ENCODE measurements at places on chromosomes 5 and 9.

DNA sequence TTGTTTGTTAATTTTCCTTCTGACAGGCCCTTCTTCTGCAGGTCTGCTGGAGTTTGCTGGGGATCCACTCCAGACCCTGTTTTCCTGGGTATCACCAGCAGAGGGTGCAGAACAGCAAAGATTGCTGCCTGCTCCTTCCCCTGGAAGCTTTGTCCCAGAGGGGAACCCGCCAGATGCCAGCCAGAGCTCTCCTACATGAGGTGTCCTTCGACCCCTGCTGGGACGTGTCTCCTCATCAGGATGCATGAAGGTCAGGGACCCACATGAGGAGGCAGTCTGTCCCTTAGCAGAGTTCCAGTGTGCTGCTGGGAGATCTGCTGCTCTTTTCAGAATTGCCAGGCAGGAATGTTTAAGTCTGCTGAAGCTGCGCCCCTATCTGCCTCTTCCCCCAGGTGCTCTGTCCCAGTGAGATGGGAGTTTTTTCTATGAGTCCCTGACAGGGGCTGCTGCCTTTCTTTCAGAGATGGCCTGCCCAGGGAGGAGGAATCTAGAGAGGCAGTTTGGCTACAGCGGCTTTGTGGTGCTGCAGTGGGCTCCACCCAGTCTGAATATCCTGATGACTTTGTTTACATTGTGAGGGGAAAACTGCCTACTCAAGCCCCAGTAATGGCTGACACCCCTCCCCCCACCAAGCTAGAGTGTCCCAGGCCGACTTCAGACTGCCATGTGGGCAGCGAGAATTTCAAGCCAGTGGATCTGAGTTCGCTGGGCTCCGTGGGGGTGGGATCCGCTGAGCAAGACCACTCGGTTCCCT, 772.0 kb upstream of the FAM174A start:
- no peak for DNase-seq

DNA sequence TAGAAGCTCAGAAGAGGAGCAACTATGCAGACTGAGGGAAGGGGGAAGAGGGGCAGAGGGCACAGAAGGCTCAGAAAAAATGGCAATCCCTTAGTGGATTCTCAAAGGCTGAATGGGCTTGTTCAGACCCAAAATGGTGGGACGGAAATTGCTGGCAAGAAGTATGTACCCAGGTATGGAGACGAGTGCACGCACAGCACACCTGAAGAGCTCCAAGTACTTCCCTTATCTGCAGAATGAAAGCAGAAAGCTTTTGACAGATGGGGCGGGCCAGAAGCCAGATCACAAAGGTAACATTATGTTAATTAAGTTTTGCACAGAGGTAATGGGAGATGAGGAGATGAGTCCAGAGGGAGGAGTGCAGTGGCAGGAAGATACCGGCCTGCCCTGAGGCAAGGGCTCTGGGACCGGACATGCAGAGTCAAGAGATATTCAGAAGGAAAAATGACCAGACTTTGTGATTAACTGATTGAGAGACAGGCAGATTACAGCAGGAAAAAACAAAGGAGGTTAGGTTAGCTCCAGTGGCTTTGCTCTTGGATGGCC, 138.1 kb upstream of the PIK3R1 start:
- no peak for DNase-seq

DNA sequence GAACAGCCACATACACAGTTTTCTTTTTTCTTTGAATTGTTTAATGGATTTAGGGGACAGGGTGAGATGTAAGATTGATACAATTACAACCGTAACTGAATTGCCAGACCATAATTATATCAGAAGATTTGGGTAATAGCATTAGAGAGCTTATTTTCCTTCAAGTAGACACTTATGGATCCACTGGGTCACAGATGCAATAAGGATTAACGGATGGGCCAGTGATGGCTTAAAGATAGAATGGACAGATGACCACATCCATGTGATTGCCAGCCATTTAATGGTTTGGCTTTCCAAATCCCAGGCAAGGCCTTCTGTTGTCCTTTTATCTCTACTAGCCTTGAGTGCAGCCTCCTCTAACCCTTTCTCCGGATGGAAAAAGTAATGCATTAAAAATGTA, 94.7 kb upstream of the NUDT12 start:
- DNase-seq = no peak

GRCh38 chr5:73380041-73380440, 68.5 kb downstream of the FOXD1 start:
- DNase-seq = no peak

DNA sequence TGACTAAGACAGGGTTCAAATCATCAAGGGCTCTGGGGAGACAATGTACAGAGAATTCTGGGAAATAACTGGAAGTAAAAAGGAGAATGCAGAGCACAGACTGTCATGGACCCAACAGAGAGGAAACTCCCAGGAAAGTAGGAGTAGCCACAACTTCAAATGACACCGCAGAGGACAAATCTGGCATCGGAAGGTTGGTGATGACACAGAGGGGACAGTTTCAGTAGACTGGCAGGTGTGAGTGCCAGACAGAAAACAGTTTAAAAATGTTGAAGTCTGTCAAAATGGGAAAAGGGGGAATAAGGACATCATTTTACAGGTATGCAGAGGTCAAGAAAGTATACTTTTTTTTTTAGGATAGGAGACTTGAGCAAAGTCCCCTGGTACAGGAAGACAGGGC, 70.2 kb downstream of the EPB41L4A start:
- DNase-seq = no peak

DNA sequence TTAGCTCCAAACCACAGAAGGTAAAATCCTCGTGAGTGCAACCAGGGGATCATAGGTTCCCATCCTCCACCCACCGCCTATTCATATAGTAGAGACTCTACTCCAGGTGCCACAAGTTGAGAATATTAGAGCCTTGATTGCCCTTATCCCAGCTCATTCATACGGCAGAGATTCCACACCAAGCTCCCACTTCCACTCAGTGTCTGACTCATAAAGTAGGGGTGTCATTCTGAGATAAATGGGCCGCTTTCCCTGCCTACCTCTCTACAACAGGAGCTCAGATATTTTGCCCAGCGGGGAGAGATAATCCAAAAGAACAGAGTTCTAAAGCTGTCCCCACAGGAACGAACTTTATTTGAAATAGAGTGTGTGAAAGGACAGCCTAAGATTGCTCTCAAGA, 9.4 kb downstream of the SLC22A4 start:
- no peak for DNase-seq

GRCh38 chr5:110294281-110294680, 432.2 kb downstream of the TMEM232 start:
- no peak for DNase-seq

GRCh38 chr9:7944572-7944971, 145.0 kb upstream of the DMAC1 start:
- DNase-seq = no peak

DNA sequence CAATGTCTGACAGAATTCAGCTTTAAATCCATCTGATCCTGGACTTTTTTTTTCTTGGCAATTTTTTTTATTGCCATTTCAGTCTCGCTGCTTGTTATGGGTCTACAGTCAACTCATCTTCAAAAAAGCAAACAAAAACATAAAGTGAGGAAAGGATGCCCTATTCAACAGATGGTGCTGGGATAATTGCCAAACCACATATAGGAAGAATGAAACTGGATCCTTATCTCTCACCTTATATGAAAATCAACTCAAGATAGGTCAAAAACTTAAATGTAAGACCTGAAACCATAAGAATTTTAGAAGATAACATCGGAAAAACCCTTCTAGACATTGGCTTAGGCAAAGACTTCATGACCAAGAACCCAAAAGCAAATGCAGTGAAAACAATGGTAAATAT, 389.1 kb upstream of the ST8SIA4 start:
- DNase-seq = no peak

All from fibroblast of gingiva (primary cell).